ENCODE measurements at places on chromosomes 5 and 9. TPM values are rescaled to one million over a fixed set of nuclear protein-coding genes. Genes with fewer than 3 reads are reported as not detected.

Gene SEMA4D
- total RNA-seq = 156 TPM

- H3K36me3 ChIP-seq = no peaks in the 10 kb centered on the region
- no peak overlapping the region for H3K4me3 ChIP-seq
Measured at GRCh38 chr9:118533101-118533500, 828.9 kb downstream of the TLR4 start.

DNA sequence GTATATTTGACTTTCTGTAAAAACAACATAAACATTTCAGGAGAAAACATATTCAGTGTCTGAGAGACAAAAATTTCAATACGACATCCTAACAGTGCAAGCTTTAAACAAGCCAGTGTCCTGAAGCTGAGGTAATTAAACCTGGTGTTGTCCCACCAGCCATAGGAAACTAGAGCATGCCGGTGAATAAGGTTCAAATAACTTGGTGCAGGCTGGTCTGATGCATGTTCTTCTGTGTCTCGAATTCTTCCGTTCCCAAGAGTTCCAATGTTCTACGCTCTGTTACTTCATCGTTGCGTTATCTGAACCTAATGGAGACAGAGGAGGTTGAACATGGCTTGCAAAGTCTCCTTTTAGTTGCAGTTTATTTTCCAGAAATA is 48.9 kb downstream of the ADAMTS16 start:
- H3K27ac ChIP-seq = no peak overlapping the region
- no peak for DNase-seq
- no peaks in the 10 kb centered on the region for H3K4me1 ChIP-seq
- no peak overlapping the region for H3K4me3 ChIP-seq
- H3K27me3 ChIP-seq = peaks cover 10% of the 10 kb centered on the region

DNA sequence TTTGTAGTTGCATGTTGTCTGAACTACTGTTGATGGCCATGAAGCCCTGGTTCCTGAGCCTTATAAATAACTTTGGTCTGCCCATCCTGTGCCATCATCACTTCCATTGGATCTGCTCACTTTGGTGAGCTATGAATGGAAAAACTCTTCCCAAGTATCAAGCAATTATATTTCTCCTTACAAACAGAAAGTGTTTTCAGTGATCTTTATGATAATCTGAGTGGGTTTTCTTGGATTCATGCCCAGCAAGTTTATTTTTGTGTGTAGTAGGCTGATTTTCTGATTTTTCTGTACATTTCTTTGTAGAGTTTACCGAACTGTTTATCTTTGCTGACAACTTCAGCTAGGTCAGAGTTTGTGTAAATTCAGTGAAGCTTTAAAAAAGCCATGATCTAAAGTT is 31.0 kb downstream of the CAMK4 start:
- no peaks in the 10 kb centered on the region for H3K27me3 ChIP-seq
- peak overlapping the region; percentile 38 for H3K4me3 ChIP-seq
- peaks cover 13% of the 10 kb centered on the region for H3K36me3 ChIP-seq
- DNase-seq = no peak

DNA sequence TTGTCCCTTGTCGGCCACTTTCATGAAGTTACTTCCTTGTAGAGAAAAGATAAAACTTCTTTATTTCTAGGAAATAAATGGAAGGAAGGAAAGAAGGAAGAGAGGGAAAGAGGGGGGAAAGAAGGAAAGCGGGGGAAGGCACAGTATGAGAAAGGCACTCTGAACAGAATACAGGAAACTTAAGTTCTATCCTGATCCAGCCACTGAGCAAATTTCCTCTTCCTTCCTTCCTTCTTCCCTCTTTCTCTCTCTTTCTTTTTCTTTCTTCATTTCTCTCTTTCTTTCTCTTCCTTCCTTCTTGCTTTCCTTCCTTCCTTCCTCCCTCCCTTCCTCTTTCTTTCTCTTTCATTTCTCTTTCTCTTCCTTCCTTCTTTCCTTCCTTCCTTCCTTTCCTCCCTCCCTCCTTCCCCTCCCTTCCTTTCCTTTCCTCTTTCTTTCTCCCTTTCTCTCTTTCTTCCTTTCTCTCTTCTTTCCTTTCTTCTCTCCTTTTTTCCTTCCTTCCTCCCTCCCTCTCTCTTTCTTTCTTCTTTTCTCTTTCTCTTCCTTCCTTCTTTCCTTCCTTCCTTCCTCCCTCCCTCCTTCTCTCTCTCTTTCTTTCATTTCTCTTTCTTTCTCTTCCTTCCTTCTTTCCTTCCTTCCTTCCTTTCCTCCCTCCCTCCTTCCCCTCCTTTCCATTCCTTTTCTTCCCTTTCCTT is 240.2 kb upstream of the BRINP1 start:
- H3K36me3 ChIP-seq = no peaks in the 10 kb centered on the region
- no peak overlapping the region for H3K4me3 ChIP-seq
- no peaks in the 10 kb centered on the region for H3K27me3 ChIP-seq

Gene FAM78A
- 24.1 TPM for total RNA-seq

- H3K27ac ChIP-seq = peak overlapping the region; percentile 89
- DNase-seq = no peak
- peaks cover 9% of the 10 kb centered on the region for H3K36me3 ChIP-seq
- H3K4me3 ChIP-seq = peak overlapping the region; percentile 96
- peaks cover 48% of the 10 kb centered on the region for H3K4me1 ChIP-seq
Measured at GRCh38 chr5:75509956-75510355, 1.5 kb downstream of the CERT1 start.

Gene BNIP1
- total RNA-seq = 29.4 TPM

DNA sequence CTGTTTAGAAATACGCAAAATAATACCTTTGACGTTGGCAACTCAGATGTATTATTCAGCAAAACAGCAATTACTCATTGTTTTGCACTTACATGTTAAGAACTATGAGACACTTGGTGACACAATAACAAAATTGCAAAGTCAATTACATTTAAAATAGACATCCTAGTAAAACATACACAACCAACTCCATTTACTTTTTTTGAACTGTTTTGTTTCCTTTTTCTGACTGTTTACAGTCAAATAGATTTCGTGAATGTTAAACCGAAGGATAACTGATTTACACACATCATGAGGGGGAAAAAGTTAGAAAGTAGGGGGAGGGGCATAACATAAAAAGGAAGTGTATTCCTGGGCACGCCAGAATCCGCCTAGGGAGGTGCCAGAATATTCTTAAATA is 220.1 kb downstream of the MEF2C start:
- no peak for DNase-seq
- H3K27ac ChIP-seq = no peak overlapping the region
- peaks cover 2% of the 10 kb centered on the region for H3K36me3 ChIP-seq
- peaks cover 28% of the 10 kb centered on the region for H3K4me1 ChIP-seq
- peaks cover 80% of the 10 kb centered on the region for H3K27me3 ChIP-seq

DNA sequence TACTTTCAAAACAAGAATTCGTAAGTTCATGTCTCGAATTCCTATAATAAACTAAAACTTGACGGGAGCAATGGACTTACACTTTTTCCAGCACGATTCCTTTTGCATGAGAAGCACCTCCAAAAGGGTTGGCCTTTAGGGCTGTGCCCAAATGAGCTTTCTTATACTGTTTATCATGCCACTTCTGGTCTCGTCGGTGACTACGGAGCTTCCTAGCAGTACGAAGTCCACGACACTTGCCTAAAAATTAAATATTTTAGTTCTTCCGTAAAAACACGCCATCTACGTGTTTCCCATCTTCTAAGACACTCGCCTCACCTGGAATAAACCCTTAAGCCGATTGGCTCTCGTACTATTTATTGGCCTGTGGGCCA is 554 bp downstream of the RPS23 start:
- peak overlapping the region; percentile 99 for H3K27ac ChIP-seq
- H3K27me3 ChIP-seq = no peaks in the 10 kb centered on the region
- DNase-seq = no peak
- H3K36me3 ChIP-seq = peaks cover 53% of the 10 kb centered on the region
- H3K4me1 ChIP-seq = peaks cover 38% of the 10 kb centered on the region

Measured in activated naive CD4-positive, alpha-beta T cell treated with anti-CD3 and anti-CD28 coated beads for 36 hours (primary cell).